Thymus (tissue), 14 donors: ENCODE measurements at places on chromosomes 11 and 22. TPM values are rescaled to one million over a fixed set of nuclear protein-coding genes. Genes with fewer than 3 reads are reported as not detected.

The TBX1 gene
- 0.05 TPM for total RNA-seq

The RIMBP3B gene
- total RNA-seq = 0.85 TPM

DNA sequence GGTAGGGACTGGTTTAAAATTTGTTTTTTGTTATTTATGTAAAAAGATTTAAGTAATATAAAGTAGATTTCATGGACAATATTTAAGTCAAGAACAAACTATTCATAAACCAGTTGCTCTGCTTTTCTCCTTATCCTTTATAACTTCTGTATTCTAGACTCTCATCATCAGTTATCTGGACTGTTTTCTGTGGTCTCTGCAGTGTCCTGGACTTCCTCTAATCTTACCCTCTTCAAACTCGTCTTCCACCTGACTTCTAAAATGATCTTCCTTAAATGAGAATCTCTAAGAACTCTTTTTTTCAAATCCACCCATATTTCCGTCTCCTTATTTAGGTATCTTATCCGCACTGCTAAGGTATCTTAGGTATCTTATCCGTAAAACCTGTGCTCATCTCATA is 8.1 kb downstream of the RRM1 start:
- no peak for DNase-seq

GRCh38 chr11:117882311-117882905 is 6.0 kb upstream of the FXYD6 start:
- no peak for DNase-seq

DNA sequence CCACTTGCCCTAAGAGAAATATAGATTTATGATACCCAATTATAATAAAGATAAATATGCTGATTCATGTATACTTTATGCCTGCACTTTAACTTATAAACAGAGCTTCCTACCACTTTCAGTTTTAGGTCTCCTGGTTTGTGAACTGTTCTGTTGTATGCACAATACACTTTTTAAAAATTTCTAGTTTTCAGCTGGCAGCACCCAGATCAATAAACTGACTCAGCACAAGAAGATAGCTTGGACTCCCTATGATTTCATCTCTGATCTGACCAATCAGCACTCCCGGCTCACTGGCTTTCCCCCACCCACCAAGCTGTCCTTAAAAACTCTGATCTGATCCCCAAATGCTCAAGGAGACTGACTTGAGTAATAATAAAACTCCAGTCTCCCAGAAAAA is 33.5 kb upstream of the FAM181B start:
- no peak for DNase-seq

GRCh38 chr11:133984828-133985227 is 28.1 kb upstream of the IGSF9B start:
- DNase-seq = no peak

- DNase-seq = no peak
These were observed 6.9 kb downstream of the BDNF start for GRCh38 chr11:27693398-27693797.

- DNase-seq = no peak
These were observed 459.3 kb downstream of the NTM start for GRCh38 chr11:131829725-131830124.

The OR4D5 gene
- not detected for total RNA-seq

DNA sequence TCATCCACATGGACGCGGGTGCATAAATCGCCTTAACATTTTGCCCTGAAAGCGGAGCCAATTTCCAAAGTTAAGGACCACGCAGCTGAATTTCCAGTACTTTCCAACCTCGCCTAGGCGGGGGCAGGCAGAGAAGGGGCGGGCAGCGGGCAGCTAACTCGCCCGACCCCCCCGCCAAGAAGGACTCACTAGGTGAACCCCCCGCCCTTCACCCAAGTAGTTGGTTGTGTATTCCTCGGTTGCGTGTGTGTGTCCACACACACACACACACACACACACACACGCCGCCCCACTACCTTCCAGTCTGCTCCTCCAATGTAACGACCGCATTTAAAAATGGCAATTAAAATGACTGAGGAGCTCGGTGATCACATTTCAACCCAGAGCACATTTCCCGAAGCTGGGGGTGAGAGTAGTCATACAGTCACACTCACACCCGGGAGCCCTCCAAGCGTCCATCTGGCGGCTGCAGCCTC is 1.4 kb downstream of the TENM4 start:
- no peak for DNase-seq

GRCh38 chr11:11500744-11501487 is 120.9 kb downstream of the GALNT18 start:
- DNase-seq = no peak

The LARGE2 gene
- 3.5 TPM for total RNA-seq

The PHLDB1 gene
- 4.0 TPM for total RNA-seq

The MAJIN gene
- total RNA-seq = 0.14 TPM

DNA sequence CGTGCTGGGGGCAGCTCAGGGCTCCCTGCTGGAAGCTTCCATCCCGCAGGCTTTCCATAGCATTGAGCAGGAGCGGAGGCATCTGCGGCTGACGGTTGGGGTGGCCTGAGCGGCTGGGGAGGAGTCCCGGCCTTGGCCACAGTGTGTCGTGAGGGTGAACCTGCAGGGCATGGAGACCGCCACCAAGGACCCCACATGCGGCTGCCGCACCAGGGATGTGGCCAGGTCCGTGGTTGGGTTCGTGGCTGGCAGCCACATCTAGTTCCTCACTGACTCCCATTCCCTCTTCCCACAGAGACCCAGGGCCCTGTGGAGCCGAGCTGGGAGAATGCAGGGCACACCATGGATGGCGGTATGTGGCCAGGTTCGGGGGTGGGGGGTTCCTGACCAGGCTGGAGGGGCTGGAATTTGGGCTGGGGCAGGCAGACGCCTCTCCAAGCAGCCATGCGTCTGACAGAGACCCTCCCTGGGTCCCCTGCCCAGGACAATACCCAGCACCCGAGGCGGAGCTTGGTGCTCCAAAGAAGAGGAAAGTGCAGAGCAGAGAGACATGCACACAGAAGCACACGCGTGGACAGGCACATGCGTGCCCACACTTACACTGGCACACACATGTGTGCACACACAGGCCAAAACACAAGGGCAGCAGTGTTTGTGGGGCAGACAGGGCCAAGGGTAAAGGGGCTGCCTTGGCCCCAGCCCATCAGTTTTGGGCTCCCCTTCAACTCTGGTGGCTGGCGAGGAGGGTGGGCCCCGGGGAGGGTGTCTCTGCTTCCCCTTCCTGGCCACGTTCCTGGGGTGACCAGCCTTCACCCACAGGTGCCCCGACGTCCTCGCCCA is 2.7 kb downstream of the MUC5B start:
- DNase-seq = no peak

- no peak for DNase-seq
These were observed 23.8 kb upstream of the CAPRIN1 start for GRCh38 chr11:34027516-34028408.

DNA sequence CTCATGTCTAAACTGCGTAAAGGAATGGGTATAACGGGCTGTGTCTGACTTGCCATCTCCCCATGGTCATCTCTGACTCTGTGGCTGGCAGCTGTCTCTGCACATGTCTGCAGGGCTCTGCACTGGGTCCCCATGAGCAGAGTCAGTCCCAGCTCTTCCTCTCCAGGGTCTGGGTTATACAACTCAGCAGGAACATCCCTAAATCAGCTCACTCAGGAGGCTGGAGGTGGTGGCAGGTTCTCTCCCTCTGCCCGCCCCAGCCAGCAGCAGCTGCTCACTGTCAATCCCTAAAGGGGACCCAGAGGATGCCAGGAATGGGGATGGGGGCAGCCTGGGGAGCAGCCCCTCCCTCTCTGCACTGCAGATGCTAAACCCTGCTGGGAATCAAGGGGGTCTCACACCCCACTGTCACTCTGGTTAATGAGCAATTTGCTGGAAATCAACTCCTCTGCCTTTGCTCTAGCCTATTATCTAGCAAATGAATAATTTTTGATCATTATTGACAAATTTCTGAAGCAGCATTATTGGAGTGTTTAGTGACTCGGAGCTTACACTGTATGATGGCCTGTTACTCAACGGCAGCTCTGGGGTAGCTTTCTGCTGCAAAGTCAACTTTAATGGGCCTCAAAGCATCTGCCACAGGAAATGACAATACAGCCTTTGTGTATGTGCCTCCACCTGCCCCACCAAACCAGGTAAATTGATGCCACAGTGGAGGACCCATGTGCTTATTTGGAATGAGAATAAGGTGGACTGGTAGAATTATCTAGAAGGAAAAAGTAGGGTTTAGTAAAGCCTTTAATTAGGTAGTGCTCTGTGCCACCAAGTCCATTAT is 55.7 kb upstream of the SHANK2 start:
- no peak for DNase-seq

The SLCO2B1 gene
- 13.0 TPM for total RNA-seq

- no peak for DNase-seq
These were observed 34.6 kb upstream of the CD81 start for GRCh38 chr11:2342557-2342956.
